ENCODE measurements at places on chromosomes 2 and 18.

DNA sequence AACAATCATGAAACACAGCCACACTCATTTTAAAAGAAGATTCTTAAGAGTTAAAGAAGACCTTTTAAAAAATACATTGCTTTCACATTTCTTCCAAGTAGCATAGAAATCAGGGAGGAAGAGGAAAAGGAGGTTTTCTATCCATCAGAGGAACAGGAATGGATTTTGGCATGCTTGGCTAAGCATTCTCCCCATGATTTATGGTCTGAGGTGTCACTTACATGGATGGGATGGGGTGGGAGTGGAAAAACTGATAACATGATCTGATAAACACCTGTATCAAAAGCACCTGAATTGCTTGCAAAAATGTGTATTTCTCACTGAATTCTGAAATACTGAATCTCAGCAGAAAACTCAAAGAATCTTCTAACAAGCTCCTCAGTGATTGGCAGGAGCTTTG is 265.9 kb downstream of the NRXN1 start:
- no peak for DNase-seq

- no peak for DNase-seq
Observed at GRCh38 chr2:47038656-47039488, 116.2 kb downstream of the STPG4 start.

- no peak for DNase-seq
Observed at GRCh38 chr2:120516679-120517314, 170.9 kb downstream of the INHBB start.

DNA sequence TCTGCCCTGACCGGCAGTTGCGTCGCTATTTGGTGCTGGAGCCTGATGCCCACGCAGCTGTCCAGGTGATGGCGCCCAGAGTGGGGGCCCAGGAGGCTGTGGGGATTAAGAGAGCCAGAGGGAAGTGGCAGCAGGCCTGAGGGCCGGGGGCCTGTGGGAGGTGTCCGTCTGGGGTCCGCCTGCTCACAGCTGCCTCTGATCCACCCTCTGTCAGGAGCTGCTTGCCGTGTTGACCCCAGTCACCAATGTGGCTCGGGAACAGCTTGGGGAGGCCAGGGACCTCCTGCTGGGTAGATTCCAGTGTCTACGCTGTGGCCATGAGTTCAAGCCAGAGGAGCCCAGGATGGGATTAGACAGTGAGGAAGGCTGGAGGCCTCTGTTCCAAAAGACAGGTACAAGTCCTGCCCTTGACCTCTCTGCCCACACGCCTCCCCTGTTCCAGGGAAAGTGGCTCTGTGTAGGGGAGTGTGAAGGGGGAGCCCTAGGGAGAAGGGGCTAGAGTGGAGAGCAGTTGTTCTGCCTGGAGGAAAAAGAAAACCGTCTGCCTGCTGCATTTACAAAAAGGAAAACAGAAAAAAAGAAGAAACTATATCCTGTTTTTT is 11.6 kb downstream of the STK11IP start:
- no peak for DNase-seq

DNA sequence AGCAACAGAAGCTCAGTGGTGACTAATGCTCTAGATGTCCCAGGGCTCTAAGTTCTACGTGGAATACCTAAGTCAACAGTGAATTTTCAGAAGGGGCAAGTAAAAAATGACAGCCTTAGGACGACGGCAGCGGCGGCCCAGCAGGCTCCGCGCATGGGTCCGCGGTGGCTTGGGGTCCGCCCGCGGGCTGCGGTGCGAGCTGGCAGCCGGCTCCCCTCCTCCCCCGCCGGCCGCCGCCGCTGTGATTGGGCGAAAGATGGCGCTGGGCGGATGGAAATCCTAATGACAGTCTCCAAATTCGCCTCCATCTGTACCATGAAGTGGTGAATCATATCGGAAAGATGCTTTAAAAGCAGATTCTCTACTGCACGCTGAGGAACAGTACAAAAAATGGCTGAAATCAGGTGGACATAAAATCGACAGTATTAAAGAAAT is 74.7 kb downstream of the HNRNPLL start:
- no peak for DNase-seq

DNA sequence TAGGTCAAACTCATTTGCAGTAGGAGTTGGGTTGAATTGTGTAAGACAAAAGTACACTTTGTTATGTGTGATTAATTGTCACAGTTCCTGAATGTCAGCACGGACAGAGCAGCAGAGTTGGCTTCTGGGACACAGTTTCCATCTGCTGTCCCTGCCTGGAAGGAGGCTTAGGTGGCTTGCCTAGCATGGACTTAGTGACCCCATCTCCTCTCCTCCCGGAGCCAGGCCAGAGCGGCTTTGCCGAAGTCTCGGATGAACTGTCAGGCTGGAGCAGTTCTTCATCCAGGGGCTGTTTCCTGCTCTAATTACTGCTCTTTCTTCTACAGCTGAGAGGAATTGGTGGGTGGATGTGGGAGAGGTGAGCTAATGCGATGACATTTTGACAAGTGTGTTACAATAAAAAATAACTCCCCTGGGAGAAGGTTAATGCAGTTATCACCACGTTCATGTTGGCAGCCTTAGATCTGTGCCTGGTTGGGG is 102.0 kb downstream of the SH3RF3 start:
- DNase-seq = no peak

- DNase-seq = no peak
Observed at GRCh38 chr2:31940920-31941319, 69.9 kb downstream of the MEMO1 start.

DNA sequence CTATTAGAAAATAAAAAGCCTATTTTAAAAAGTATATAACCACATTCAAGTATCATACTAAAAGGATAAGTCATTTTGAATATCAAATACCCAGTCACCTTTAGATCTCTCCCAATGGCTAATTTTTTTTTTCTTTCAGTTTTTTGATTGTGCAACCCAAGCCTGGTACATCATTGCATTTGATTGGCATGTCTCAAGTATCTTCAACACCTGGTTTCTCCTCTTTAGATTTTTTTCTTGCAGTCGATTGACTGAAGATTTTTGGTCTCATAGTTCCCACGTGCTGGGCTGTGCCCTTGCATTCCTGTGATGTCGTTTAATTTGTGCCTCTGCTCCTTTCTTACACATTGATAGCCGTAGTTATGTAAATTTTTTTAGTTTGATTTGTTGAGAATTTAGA is 40.7 kb downstream of the ATIC start:
- no peak for DNase-seq

- no peak for DNase-seq
Observed at GRCh38 chr2:46119453-46119852, 177.8 kb upstream of the EPAS1 start.

DNA sequence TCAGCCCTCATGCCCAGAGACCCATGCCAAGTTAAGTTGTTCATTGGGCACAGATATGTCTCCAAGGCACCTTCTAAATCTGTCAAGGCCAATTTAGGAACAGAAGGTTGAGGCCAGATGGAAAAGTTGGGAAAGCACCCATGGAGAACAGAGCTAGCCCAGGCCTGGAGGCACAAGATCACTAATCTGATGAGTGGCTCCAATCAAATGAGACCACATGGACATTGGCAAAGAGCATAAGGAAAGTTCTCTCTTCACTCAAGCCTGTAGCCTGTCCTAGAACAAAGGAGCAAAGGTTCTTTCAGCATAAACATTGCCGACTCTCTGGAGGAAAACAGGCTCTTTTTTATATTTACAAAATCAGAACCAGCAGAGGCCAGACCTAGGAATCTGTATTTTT is 154.8 kb downstream of the RNF152 start:
- no peak for DNase-seq

DNA sequence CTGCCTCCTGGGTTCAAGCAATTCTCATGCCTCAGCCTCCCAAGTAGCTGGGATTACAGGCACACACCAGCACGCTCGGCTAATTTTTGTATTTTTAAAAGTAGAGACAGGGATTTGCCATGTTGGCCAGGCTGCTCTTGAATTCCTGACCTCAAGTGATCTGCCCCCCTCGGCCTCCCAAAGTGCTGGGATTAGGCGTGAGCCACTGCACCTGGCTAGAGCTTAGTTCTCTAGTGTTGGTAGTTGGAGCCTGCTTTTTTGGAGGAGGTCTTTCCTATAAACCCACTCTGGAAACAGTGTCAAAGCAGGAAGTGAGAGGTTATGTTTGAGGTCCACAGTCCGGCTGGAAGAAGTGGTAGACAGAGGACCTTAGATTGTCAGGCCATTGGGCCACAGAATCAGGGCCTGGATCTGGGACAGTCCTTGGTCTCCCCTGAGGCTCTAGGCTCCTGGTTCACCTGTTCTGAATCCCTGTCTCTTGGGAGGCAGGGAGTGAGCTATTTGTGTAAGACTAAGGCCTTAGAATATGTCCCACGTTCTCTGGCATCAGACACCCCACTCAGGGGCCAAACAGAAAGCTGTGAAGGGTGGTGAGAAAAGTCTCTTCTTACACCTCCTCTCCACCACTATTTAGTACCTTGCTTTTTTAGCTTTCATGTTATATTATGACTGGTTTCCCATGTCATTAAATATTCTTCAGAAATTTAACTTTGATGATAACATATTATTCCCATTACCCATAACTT is 34.5 kb downstream of the PCBP1 start:
- no peak for DNase-seq

GRCh38 chr18:48066225-48066652 is 135.8 kb upstream of the SMAD2 start:
- no peak for DNase-seq

DNA sequence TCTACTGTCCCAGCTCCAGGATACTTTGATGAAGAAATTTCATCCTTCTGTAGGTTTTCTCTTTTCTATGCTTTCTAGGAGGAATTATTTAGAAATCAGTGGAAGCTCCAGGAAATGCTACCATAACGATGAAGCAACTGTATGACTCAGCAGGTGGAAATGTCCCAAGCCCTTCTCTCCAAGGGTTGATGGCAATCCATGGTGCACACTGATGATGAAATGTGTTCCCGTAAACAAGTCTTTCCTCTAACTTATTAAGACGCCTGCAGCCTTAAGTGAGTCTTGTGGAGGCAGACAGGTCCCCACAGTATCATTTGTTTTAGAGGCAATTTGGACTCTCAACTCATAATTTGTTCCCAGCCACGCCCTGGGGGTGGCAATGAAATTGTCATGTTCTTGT is 777.6 kb upstream of the SOX11 start:
- no peak for DNase-seq

DNA sequence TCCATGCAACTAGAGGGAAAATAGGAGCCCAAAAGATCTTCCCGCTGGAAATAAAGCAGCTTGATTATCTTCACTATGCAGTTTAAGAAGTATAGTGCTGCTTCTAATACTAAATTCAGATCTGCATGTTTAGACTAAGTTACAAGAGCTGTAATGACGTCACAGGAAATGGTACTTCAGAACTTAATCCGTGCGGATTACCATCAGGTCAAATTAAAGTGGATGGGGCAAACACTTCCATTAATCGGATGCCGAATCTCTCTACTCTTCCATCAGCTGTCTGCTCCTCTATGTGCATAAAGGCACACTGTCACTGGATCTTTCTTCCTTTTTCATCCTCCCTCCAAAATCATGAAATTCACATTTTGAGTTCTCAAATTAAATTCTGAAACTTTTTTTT is 52.6 kb downstream of the TRAPPC12 start:
- DNase-seq = no peak

GRCh38 chr2:74000666-74001065 is 16.0 kb downstream of the TET3 start:
- no peak for DNase-seq

- no peak for DNase-seq
Observed at GRCh38 chr2:133496501-133497269, 71.6 kb downstream of the NCKAP5 start.

GRCh38 chr2:239767021-239767905 is 257.9 kb downstream of the NDUFA10 start:
- DNase-seq = no peak

GRCh38 chr2:42470706-42471105 is 23.1 kb downstream of the KCNG3 start:
- DNase-seq = no peak

- no peak for DNase-seq
Observed at GRCh38 chr2:85933753-85934594, 45.2 kb upstream of the ST3GAL5 start.

DNA sequence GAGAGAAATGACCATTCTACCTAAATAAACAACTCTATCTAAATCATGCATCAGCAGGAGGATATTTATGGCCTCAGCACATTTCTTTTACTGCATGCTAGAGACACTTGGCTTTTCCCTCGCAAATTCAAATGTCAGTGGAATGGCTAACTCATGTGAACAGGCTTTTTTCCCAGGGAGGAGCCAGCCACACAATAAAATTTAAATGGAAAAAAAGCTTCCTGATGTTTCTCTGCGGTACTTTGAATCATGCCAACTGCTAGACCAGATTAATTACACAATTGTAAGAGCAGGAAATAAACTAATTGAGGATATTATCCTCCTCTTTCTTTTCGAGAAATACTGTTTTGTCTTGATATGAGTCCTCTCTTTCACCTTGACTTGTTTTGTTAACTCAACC is 676.3 kb downstream of the IRS1 start:
- DNase-seq = no peak

GRCh38 chr2:42542871-42543270 is 25.6 kb upstream of the MTA3 start:
- DNase-seq = no peak

- no peak for DNase-seq
Observed at GRCh38 chr2:98656800-98657199, 48.4 kb downstream of the UNC50 start.

GRCh38 chr2:162090109-162090508 is 16.1 kb upstream of the DPP4 start:
- no peak for DNase-seq

- DNase-seq = no peak
Observed at GRCh38 chr2:143321994-143322393, 192.8 kb downstream of the ARHGAP15 start.

DNA sequence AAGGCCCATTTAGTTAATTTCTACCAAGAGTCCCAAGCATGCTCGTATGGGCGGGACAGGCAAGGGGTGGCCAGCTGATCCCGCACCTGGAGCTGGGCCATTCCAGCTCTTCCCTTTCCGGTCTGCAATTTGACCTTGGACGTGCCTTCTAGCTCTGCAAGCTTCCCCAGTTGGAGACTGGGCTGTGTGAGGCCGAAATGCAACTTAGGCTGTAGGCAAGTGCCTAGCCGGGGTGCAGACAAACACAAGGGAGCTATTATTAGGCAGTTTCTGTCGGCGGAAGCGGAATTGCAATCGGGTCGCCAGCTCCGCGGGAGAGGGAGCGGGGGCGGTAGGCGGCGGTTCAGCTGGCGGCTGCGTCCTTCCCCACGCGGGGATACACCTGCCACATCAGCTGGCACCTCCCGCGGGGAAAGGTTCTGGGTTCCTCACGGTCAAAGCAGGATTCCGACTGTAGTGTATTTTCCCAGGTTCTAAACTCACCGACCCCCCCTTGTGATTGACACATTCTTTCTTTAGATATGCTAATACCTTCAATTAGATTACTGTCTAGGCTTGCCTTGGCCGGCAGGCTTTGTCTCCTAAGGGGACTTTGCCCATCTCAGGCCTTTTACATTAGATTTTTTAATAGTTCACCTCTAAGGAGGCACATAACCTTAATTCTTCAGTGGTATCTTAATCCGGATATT is 17.1 kb upstream of the ZNF532 start:
- no peak for DNase-seq

GRCh38 chr2:148253685-148254084 is 232.8 kb downstream of the MBD5 start:
- no peak for DNase-seq
